ENCODE measurements at places on chromosomes 1 and 21.

- no peak for DNase-seq
Measured at GRCh38 chr1:12049616-12050015, 13.5 kb upstream of the TNFRSF8 start.

DNA sequence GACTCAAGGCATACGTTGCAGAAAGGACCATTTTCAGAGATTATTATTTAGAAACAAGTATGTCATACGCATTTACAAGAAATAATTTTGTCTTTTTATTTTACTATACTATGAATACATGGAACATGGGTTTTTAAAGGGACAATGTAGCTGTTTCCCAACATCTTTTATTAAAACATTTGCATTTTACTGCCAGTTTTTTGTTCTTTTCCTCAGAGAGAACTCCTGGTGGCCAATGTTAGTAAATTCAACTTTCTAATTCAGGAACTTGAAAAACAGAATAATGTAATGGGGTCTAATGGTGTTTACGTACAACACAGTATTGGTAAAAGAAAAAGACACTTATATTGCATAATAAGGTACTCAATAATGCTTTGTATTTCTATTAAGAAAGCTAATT lies 14.9 kb downstream of the PRDM2 start:
- no peak for DNase-seq

DNA sequence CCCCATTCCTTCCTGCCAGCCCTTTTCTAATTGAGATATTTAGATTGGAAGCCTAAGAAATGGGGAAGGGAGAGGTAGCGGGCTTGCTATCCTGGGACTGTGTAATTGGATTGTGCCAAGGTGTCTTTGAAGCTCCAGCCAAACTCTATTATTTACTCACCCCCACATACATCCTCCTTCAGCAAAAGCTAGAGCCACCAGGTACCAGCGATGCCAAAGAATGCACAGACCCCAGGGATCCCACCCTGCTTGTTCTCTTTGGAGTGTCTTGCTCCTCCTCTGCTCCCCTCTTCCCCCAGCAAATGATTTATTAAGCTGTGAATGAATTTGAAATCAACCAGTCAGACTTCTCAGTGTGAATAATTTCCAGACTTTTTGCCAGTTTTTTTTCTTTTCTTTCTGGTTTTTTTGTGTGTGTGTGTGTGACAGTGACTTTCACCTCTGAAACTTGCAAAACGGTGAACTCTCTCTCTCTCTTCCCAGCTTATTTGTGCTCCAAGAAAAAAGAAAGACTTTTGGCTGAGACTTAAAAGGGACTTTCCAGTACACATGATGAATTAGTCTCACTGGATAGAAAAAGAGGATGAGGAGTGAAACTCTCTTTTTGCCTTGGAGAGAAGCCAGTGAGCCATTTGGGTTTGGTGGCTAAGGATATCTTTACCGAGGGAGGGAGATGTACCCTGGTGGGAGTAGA lies 1.8 kb downstream of the VASH2 start:
- no peak for DNase-seq

DNA sequence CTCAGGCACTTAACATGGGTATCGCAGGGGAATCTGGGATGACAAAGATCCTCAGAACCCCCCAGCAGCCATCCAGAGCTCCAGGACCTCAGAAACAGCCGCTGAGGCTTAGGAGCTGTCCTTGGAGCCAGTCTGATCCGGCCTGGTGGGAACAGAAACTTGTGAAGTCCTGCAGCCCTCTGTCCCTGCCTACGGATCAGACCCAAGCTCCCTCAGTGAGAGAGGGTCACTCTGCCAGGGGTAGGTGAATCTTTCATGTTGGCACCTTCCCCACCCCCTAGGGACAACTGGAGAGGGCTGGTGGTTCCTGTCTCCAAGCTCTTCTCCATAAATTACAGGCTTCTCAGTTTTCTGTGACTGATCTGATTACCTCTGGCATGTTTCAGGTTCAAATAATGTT lies 122.3 kb downstream of the TLR5 start:
- DNase-seq: no peak

- no peak for DNase-seq
Measured at GRCh38 chr1:76786222-76786621, 81.1 kb upstream of the ST6GALNAC5 start.

DNA sequence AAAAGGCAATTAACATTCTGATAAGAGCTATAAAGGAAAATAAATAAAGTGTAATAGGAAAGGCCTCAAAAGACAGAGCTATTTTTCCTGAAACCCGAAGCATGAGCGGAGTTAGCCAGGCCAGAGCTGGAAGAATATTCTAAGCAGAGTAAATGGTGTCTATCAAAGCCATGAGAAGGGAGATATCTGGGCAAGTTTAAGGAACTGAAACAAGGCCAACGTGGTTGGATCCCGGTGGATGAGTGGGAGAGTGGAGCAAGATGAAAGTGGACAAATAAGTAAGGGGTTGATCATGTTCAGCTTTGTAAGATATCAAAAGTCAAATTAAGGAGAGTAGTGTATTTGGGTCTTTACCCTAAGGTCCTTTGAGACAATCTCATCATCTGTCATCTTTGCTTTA lies 234.0 kb downstream of the TM2D1 start:
- DNase-seq: no peak

GRCh38 chr1:155646307-155646706 lies 36.3 kb downstream of the MSTO1 start:
- no peak for DNase-seq

GRCh38 chr21:33199100-33199464 lies 30.7 kb upstream of the IFNAR2 start:
- DNase-seq: no peak

DNA sequence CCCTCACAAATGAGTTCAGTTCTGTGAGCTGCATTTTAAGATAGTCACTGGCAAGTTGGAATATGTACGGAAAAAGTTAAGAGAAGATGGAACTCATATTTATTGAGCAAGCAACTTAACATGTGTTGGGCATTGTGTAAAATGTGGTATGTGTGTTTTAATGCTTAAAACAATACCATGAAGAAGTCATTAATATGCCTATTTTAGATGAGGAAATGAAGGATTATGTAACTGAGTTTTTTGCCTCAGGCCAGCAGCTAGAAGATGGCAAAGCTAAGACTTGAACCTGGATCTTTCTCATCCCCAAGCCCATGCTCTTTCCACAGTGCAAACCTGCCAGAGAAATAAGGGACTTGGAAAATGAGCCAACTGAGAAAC lies 48.9 kb downstream of the SPATA46 start:
- DNase-seq: no peak

- peak; percentile 82 for DNase-seq
Measured at GRCh38 chr1:5745800-5746610, 246.2 kb downstream of the NPHP4 start.

- no peak for DNase-seq
Measured at GRCh38 chr21:41868062-41868710, 11.0 kb downstream of the PRDM15 start.

DNA sequence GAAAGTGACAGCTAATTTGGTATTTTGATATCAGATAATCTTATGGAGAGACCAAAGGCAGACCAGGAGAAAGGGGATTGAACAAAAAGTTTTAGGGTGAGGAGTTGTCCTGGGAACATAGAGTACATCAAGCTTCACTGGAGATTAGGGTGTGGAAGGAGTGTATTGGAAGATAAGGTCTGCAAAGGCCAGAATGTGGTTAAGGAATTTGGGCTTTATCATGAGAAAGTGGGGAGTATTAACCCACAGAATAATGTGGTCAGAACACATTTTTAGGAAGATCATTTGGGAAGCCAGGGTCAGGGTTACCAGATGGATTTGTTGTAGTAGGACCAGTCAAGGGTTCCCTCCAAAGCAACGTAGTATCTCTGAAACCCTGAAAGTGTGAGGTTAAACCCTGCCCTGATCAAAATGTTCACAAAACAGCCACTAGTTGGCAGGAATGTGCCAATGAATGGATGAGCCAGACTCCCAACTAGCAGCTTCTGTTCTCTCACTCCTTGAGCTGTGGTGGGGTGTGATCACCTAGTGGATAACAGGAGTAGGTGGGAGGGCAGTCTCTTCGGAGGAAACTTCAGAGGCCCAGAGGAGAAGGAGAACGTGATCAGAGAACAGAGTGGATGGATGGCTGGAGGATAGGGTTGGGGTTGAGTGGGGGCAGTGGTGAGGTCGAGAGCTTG lies 35.8 kb downstream of the SLC2A1 start:
- no peak for DNase-seq

GRCh38 chr1:76725864-76726619 lies 141.2 kb upstream of the ST6GALNAC5 start:
- no peak for DNase-seq

- DNase-seq: no peak
Measured at GRCh38 chr1:63969441-63969901, 195.7 kb downstream of the ROR1 start.

DNA sequence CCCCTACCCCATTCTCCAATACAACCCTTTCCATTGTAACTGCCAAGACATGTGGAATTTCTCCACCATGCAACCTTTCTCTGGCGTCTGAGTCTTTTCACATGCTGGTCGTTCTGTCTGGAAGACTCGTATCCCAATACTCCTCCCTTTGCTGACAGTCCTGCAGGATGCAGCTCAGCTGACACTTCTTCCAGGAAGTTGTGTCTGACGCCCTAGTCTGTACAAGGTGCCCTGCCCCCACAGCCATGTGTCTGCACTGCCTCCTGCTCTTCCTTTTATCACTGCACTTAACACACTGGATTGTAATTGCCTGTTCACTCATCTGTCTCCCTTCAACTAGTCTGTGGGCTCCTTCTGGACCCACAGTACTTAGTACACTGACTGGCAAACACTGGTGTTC lies 188.0 kb downstream of the LMX1A start:
- DNase-seq: no peak

GRCh38 chr1:102096162-102096561 lies 99.4 kb upstream of the OLFM3 start:
- DNase-seq: no peak

DNA sequence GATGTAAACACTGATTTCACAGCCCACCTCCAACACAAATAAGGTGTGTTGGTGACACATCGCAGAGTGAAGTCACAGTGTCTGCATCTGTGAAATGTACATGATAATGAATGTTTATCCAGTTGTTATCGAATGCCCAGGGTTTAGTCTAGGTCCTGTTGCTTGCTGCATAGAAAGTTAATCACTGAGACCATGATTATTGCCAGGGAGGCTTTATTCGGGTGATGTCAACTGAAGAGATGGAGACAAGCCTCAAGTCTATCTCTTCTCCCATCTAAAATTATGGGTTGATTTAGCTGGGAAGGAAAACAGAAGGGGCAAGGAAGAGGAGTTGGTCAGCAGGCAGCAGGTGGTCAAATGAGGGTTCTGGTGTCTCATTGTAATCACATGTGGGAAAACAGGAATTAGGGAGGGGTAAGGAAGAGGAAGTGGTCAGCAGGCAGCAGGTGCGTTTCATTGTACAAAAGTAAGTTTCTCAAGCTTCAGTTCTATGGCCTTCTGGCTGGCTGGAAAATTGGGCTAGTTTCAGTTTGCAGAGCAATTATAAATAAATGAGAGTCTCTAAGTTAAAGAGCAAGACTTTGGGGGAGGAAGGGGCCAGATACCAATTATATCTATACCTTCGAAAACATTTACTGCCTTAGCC lies 146.3 kb upstream of the DNAH14 start:
- DNase-seq: no peak

GRCh38 chr1:2988256-2988655 lies 33.0 kb upstream of the ACTRT2 start:
- no peak for DNase-seq

- peak; percentile 71 for DNase-seq
Measured at GRCh38 chr1:47438165-47439016, 547 bp downstream of the FOXD2 start.

- DNase-seq: no peak
Measured at GRCh38 chr1:217274416-217274815, 356.5 kb downstream of the GPATCH2 start.

DNA sequence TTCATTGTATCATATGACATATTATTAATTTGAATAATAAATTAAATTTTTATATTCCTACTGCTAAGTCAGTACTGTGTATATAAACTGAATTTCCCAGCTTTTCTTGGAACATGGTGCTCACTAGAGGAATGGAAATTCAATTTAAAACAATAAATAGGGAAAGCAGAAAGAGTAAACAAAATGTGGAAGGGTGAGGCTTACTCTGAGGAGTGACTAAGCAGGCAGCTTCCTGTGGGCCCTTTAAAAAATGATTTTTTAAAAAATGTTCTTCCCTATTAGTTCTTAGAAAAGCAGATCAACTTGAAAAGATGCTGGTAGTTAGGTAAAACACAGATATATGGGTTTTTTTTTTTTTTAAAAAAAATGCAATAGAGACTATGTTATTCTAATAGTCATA lies 49.5 kb upstream of the S1PR1 start:
- DNase-seq: no peak

- no peak for DNase-seq
Measured at GRCh38 chr1:160789051-160789701, 6.8 kb upstream of the LY9 start.

GRCh38 chr1:152111515-152111968 lies 3.7 kb downstream of the TCHH start:
- peak; percentile 70 for DNase-seq

GRCh38 chr1:147673406-147673805 lies 3.1 kb upstream of the ACP6 start:
- DNase-seq: no peak
